Activated CD8-positive, alpha-beta memory T cell treated with anti-CD3 and anti-CD28 coated beads for 24 hours (primary cell): ENCODE measurements at places on chromosomes 4 and X.

DNA sequence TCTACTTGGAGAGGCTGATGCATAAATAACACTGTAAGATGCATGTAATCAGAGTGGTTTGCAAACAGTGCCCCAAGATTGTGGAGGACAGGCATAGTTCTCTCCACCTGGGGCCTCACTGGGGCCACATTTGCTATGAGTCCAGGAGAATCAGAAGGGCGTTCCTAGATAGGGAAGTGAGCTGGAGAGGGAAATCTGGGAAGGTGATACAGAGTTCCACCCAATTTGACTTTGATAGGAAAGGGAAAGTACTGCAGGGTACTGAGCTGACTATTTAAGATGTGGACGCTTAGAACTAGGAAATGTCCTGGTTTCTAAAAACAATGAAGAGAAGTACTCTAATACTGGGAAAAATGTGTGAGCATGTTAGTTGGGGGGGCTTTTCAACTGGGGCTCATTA lies 33.9 kb downstream of the FAM9C start:
- no peak for DNase-seq

DNA sequence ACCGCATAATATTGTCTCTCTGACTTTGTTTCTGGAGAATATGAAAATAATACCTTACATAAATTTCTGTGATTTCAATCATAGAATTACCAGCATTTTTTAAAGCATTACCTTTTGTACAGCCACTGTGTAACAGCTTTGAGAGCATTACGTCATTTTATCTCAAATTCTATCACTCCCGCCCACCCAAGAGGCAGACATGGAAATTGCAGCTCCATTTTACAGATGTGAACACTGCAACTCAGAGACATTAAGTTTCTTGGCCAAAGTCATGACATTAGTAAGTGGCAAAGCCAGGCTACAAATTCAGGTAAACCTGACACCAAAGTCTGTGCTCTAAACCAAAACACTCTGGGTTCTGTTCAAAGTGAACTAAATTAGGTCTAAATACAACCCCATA lies 33.6 kb upstream of the KDR start:
- no peak for DNase-seq

- DNase-seq = no peak
Measured at GRCh38 chr4:183185018-183185417, 86.0 kb downstream of the WWC2 start.

GRCh38 chr4:147948336-147948735 lies 216.4 kb downstream of the ARHGAP10 start:
- no peak for DNase-seq

DNA sequence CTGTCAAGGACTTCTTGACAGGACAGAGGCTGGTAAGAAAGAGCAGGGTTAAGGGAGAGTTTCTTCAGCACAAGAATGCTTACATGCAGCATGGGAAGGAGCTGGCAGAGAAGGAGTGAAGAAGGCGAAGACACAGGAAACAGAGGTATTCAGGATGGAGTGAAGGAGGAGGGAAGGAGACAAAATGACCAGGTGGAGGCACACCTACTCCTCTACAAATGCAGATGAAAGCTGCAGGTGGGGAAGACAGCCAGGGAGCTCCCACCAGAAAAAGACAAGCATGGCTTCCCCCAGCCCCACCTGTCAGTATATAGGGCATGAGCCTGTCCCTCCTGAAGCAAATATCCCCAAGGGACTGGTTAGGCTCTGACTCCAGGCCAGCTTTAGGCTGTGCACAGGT lies 29.6 kb upstream of the NKRF start:
- DNase-seq = no peak

DNA sequence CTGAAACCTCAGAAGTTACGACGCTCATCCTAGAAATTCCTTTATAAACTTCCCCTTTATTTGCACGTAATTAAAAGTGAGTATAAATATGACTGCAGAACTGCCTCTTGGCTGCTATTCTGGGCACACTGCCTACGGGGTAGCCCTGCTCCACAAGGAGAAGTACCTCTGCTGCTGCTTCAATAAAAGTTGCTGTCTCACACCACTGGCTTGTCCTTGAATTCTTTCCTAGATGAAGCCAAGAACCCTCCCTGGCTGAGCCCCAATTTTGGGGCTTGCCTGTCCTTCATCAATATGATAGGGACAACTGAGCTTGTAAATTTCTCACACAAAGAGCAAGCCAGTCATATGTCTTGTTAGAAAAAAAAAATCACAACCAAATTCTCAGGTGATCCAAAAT lies 115.8 kb downstream of the VEGFC start:
- DNase-seq = no peak

DNA sequence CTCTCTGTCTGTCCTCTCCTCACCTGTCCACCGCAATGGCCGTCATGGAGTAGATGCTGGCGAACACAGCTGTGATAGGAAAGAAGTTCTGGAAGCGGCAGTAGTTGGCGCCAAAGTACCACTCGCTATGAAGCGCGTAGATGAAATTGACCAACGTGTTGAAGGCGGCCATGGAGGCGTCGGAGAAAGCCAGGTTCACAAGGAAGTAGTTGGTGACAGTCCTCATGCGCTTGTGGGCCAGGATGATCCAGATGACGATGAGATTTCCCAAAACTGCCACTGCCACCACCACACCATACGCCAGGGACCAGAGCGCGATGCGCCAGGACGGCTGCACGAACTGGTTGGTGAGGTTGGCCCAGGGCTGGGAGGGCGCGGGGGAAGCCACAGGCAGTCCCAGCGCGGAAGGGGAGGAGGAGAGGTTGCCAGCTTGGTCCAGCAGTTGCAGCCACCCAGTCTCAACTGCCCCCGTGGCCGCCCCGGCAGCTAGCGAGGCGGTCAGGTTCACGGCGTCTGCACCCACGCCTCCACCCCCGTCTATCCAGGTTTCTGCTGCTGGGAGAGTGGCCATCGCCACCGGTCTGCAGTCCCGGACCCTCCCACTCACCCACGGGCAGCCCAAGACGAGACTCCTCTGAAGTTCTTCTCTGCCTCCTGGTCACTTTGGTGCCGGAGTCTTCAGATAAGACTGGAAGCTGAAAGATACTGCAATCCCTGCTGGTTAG lies 518 bp downstream of the TACR3 start:
- no peak for DNase-seq

DNA sequence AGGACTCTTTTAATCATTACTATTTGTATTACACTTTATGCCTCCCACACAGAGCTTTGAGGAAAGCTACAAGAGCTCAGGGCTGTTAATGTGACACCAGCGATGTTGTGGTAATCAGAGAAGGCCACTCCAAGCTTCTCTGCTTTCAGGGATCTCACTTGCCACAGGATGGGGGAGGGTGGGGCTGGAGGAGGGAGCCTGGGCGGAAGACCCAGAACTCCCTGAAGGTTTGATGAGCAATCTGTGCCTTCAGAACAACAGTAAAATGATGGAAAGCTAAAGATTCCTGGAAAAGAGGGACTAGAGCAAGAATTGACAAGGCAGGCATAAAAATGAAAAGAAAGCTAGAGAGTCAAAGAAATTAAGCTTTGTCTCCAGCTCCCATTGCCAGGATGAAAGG lies 75.6 kb downstream of the MAML3 start:
- no peak for DNase-seq

GRCh38 chrX:96591421-96591820 lies 93.2 kb upstream of the DIAPH2 start:
- DNase-seq = no peak

DNA sequence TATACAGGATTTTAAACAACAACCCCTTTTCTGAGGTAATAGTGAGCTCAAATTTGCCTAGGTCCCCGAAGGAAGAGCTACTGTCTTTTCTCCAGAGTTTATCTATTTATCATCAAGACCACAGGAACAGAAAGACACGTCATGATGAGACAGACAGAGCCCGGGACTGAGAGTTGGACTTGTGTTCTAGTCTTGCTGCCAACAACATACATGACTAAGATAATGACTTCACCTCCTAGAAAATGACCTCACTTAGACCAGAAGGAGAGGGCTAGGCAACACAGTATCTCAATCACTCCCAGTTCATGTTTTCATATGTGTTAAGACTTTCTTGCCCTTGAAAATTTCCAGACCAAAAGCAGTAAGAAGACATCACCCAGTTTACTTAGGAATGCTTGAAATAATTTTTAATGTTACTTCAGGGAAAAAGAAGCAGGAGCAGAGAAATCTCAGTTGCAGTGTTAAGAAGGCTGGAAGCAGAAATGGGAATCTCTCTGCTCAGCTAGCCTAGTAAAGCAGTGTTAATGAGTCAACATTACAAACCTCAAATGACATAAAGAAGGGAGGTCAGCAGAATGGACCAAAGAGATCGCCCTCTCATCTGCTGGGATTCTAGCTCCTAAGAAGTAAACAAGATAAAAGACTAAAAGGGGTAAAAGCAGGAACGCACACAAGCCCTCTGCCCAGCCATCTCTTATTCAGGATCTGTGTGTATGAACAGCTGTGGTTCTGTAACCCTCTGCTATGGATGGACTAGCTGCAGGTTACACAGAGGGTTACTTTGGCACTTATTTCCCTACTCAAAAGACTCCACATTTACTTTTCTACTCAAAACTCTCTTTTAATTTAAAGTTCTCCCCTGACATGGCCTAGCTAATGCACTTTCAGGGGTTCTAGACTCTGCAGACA lies 24.8 kb downstream of the PDGFC start:
- no peak for DNase-seq

DNA sequence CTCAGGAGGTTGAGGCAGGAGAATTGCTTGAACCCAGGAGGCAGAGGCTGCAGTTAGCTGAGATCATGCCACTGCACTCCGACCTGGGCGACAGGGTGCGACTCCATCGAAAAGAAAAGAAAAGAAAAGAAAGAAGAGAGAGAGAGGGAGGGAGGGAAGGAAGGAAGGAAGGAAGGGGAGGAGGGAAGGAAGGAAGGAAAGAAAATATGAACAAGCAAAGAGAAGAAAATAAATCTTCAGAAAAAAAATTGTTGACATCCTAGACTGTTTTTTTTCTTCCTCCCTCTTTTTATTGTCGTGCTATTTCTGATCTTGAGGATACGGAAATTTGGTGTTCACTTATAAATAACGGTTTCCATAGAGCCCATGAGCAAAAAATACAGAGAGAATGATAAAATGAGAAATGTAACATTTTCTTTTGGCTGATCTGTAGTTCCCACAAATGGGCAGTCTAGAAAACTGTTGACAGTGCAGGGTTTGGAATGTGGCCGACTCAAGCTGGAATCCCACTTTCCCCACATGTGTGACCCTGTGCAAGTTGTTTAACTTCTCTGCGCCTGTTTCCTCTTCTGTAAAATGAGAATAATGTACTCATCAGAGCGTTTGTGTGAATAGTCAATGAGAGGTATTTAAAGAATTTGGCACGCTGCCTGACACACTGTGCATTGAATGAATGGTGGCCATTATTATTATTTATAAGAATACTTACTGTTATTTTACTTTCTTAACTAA lies 19.4 kb downstream of the SORBS2 start:
- no peak for DNase-seq

GRCh38 chr4:85966373-85966772 lies 393.5 kb downstream of the MAPK10 start:
- no peak for DNase-seq

- no peak for DNase-seq
Measured at GRCh38 chr4:183407635-183408464, 36.6 kb upstream of the CDKN2AIP start.
